ENCODE measurements at places on chromosomes 6 and 20.
A peak's percentile ranks its signal among the peaks of the same experiment; 100 is the strongest.

GRCh38 chr20:54466127-54466526 is 9.3 kb upstream of the DOK5 start:
- no peak for DNase-seq

- no peak for DNase-seq
These were observed 1719.9 kb downstream of the GRIK2 start for GRCh38 chr6:103113416-103113815.

- DNase-seq = no peak
These were observed 8.6 kb upstream of the RAET1G start for GRCh38 chr6:149931501-149931900.

DNA sequence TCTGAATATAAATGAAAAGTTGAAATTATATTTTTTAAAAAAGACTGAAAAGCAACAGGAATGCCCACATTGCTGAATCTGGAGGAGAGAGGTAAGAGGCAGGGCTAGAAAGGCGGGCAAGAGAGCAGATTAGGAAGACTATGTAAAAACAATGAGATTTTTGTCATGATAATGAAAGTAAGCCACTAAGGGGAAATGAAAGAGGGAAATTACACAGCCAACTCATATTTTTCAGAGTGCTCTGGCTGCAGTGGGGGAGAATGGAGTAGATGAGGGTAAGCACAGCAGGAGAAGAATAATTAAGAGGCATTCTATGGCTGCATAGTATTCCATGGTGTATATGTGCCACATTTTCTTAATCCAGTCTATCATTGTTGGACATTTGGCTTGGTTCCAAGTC is 281.9 kb downstream of the PKHD1 start:
- no peak for DNase-seq

DNA sequence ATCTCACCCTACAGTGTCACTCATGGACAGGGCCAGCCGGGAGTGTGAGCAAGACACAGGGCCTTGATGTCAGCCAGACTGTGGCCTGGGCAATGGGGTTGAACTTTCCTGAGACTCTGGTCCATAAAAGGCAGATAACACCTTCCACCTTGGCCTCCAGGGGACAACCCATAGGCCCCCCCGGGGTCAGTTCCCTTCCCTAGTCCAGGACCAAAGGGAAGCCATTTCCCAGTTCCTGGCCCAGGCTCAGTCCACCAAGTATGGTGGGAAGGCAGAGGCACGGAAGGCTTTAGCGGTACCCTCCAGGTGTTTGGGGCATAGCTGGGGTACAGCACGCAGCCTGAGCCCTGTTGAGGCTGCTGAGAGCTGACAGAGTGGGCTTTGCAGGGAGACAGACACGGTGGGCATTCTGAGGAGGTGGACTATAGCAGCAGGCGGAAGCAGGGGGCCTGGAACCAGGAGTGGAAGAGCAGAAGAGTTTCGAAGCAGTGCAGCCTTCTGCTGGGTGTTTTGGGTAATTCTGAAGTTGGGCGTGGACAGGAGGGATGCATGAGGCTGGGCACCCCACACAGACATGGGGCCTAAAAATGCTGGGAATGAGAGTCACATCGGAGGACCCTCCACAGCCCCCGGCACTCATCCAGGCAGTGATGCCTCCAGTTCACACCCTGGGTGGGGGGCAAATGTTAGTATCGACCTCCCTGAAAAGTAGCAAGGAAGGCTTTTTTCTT is 43.9 kb upstream of the CD93 start:
- DNase-seq = no peak

DNA sequence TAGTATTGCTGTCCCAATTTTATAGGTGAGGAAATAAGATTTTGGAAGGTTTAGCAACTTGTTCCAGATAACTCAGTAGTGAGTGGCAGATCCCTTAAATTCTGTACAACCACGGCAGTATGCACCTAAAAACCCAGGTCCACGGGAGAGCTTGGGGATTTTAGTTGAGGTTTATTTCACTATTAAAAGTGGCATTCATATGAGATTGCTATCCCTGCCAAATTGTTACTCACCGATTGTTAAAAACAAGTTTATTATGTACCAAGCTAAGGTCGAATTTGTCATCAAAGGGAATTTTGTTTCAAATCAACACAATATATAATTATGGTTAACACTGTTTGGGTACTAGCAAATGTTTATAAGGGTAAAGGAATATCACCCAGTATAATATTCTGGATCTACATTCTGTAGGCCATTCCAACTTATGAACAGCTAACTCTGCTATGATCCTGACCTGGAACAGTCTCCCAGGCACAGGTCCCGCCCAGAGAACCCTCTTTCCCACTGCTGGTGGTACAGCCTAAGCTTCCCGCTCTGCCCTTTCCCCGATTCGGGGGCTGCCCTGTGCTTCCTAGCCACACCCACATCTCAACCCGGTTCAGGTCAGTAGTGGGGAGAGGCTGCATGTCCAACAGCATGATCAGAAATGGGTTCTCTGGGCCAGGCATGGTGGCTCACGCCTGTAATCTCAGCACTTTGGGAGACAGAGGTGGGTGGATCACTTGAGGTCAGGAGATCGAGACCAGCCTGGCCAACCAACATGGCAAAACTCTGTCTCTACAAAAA is 24.9 kb downstream of the GPLD1 start:
- DNase-seq = no peak

GRCh38 chr6:7557652-7558051 is 16.2 kb downstream of the DSP start:
- no peak for DNase-seq

- DNase-seq = no peak
These were observed 38.6 kb downstream of the OVOL2 start for GRCh38 chr20:18019068-18019467.

GRCh38 chr6:147226877-147227276 is 22.7 kb downstream of the STXBP5 start:
- no peak for DNase-seq

- DNase-seq = peak; percentile 1
These were observed 141.1 kb downstream of the BMP5 start for GRCh38 chr6:55734256-55734655.

DNA sequence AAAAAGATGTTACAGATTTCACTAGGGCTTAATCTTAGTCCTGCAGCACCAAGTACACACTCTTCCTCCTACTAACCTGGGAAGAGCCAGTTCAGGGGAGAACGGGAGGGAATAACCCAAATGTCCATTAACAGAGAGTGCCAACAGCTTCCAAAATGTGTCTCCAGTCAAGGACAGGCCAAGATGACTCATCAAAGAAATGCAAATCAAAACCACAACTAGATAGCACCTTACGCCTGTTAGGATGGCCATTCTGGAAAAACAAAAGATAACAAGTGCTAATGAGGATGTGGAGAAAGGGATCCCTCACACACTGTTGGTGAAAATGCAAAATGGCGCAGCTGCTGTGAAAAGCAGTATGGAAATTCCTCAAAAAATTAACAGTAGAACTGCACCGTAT is 3.8 kb upstream of the MAS1L start:
- no peak for DNase-seq

- DNase-seq = no peak
These were observed 207.9 kb downstream of the NFATC2 start for GRCh38 chr20:51334609-51335008.

GRCh38 chr6:14559746-14560536 is 442.4 kb downstream of the CD83 start:
- peak; percentile 15 for DNase-seq

GRCh38 chr6:26187981-26188635 is 100.9 kb downstream of the HFE start:
- peak; percentile 67 for DNase-seq

- peak; percentile 63 for DNase-seq
These were observed 62.4 kb downstream of the JAG1 start for GRCh38 chr20:10611357-10611756.

GRCh38 chr6:139686308-139686707 is 311.9 kb upstream of the CITED2 start:
- peak; percentile 24 for DNase-seq
